ENCODE measurements at places on chromosomes 1 and 21.
A peak's percentile ranks its signal among the peaks of the same experiment; 100 is the strongest.

DNA sequence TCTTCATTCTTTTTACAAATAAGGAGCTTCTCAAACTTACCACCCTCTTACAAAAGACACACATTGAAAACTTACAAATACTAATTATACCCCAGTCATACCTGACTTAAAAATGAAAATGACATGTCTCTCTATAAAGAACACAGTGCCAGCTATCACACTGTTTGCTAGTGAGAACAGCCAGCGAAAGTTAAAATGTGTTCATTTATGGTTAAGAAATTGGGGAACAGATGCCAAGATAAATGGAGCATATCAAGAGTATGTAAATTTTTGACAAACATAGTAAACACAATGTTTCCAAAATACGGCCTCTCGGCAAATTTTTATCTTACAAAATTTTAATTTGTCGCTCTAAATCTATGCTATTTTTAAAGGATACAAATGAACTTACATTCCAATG is 1422.9 kb downstream of the KCNT2 start:
- DNase-seq = no peak

- peak; percentile 13 for DNase-seq
Measured at GRCh38 chr1:32393832-32394140, 455 bp downstream of the BSDC1 start.

- DNase-seq = no peak
Measured at GRCh38 chr1:211376807-211377470, 50.3 kb downstream of the TRAF5 start.

GRCh38 chr1:38527373-38527966 is 332.1 kb downstream of the RRAGC start:
- peak; percentile 24 for DNase-seq

- no peak for DNase-seq
Measured at GRCh38 chr1:164648636-164649035, 89.7 kb downstream of the PBX1 start.

GRCh38 chr1:201883266-201883665 is 5.4 kb upstream of the SHISA4 start:
- no peak for DNase-seq

GRCh38 chr21:45111703-45112102 is 37.3 kb downstream of the ADARB1 start:
- no peak for DNase-seq

- no peak for DNase-seq
Measured at GRCh38 chr1:62068978-62069377, 125.7 kb upstream of the L1TD1 start.

- no peak for DNase-seq
Measured at GRCh38 chr1:193113992-193114332, 7.9 kb upstream of the CDC73 start.

DNA sequence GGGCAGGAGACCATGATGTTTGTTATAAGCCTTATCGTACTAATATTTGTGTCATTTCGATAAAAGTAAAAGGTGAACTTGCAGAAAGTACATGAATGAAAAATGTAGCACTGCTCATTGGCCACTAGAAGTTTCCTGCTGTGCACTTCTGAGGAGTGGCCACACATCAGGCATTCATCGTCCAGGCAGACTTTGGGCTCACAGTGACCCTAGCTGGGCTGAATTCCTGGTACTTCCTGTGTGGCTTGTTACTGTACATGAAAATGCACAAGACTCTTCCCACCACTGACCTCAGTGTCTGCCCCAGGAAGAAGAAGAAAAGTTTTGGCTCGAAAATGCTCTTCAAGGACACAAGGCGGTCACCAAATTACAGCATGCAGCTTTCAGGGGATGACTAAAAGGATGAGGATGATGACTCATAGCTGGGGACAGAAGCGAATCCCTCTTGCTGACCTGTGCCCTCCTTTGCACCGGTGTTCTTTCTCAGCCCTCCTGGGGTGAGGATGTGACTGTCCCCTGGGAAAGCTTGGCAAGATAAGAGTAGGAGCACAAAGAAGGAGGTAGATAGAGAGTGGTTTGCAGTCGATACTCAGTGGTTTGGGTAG is 252.4 kb upstream of the KAZN start:
- no peak for DNase-seq

DNA sequence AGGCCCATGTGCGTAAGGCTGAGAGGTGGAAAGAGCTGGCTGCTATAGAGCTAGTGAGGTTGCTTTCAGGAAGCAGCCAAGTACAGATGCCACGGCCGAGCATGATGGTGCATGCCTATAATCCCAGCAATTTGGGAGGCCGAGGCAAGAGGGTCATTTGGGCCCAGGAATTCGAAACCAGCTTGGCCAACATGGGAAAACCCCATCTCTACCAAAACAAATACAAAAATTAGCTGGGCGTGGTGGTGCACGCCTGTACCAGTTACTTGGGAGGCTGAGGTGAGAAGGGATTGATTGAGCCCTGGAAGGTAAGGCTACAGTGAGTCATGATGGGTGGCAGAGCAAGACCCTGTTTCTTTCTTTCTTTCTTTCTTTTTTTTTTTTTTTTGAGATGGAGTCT is 2.7 kb downstream of the CCDC24 start:
- DNase-seq = no peak

- no peak for DNase-seq
Measured at GRCh38 chr1:222018041-222018440, 276.2 kb upstream of the DUSP10 start.

GRCh38 chr1:210949039-210949438 is 184.9 kb downstream of the KCNH1 start:
- no peak for DNase-seq

DNA sequence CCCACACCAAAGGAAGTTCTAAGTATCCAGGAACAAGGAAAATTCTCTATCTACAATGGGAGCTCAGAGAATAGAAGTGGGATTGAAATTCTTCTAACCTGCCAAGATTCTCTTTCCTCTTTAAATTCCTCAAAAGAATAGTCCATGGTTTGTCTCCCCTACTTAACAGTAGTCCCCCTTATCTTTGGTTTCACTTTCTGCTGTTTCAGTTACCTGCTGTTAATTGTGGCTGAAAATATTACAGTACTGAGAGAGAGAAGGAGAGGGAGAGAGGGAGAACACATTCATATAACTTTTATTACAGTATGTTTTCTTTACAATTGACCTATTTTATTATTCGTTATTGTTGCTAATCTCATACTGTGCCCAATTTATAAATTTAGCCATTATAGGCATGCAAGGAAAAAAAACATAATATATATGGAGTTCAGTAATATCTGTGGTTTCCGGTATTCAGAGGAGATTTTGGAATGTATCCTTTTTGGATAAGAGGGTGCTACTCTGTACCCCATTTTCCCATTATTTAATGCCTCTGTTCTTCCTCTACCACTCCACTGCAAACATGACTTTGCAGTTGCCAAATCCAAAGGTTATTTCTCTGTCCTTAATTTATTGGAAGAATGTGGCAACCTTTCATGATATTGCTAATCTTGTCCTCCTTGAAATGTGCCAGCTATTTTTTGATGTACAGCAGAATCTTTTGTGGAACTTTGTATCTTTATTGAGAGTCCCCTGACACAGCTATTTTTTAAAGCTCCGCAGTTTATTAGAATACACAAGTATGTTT is 68.0 kb downstream of the USP25 start:
- peak; percentile 16 for DNase-seq

GRCh38 chr1:227790034-227790400 is 25.5 kb upstream of the PRSS38 start:
- DNase-seq = no peak

GRCh38 chr1:162951553-162952315 is 90.8 kb upstream of the CCDC190 start:
- DNase-seq = no peak

DNA sequence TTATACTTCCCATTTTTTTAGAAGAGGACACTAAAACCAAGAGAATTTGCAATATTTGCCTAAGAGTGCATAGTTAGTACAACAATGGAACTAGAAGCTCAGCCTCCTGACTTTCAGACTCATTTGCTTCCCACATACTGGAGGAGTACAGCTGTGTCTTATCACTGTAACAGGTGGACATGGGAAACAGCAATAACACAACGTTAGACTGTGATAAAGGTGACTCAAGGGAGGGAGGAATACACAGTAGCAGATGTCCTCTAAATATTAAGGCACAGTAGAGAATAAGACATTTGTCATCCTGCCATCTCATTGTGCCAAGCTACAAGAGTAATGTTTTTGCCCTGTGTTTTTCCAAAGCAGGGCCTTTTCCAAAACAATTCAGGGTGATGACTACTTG is 55.4 kb upstream of the JAK1 start:
- no peak for DNase-seq

DNA sequence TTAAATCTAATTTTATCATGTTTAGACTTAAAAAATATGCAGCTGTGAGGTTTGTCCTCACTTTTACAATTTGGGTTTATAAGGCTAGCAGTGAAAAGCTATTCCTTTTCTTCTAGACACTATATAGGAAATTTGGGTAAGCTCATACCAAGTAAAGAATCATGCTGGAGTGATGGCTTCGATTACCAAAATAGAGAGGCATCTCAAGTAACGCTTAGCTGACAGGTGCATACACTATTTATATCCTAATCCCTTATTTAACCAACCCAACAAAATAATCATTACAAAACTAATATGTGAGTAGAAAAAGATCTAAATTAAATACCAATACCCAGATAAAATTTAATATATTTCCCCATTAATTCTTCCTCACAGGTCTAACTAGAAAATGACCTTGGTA is 193.2 kb downstream of the LHX8 start:
- DNase-seq = no peak

GRCh38 chr1:182649041-182649440 is 35.3 kb downstream of the RGS8 start:
- no peak for DNase-seq

DNA sequence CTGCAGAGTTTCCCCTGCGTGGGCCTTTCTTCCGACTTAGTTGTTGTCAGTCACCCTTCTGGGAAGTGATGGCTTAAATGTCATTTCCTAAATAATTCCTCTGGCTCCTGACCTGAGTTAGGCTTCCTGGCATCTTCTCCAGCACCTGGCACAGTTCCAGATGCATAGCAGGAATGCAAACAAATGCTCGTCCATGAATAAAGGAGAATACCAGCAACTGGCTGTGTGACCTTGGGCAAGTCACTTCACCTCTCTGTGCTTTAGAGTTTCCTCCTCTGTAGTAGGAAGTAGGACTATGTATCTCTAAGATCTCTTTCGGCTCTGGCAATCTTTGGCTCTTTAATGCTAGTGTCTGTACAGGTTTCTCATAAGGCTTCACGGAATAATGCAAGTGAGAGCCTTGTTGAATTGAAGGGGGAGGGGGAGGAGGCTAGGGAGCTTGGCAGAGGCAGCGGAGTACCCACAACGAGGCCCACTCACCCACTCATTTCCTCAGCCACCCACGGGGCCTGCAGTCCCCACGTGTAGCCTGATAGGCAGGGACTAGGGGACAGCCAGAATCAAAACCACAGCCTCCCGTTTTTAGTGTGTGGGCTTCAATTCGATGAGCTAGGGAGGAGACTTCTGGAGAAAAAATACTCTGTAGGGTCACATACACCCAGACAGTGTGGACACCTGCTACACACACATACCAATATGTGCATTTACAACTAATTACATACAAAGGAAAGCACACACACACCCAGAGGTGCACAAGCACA is 48.1 kb downstream of the TENT5C start:
- DNase-seq = no peak

DNA sequence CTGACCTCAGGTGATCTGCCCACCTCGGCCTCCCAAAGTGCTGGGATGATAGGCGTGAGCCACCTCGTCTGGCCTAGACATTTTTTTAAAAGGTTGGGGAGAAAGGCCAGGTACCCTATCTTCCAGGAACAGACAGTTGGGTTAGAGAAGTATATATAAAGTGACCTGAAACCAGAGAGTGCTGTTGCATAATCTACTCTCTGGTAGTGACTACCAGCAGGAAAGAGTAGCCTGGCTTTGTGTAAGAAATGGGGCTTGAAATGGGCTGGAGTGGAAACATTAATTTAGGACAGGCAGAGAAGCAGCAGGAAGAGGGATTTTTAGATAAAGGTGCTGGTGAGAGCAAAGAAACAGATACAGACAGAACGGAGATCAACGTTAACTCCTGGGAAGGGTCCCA is 125.8 kb upstream of the HOOK1 start:
- DNase-seq = no peak

- no peak for DNase-seq
Measured at GRCh38 chr1:160171354-160171753, 19.0 kb upstream of the CASQ1 start.

- no peak for DNase-seq
Measured at GRCh38 chr1:198850196-198850595, 211.4 kb downstream of the PTPRC start.

- no peak for DNase-seq
Measured at GRCh38 chr1:173733912-173734311, 19.1 kb downstream of the KLHL20 start.

GRCh38 chr1:186864296-186864695 is 35.5 kb downstream of the PLA2G4A start:
- DNase-seq = no peak

- DNase-seq = peak; percentile 89
Measured at GRCh38 chr21:25999921-26000582, 170.5 kb downstream of the APP start.

DNA sequence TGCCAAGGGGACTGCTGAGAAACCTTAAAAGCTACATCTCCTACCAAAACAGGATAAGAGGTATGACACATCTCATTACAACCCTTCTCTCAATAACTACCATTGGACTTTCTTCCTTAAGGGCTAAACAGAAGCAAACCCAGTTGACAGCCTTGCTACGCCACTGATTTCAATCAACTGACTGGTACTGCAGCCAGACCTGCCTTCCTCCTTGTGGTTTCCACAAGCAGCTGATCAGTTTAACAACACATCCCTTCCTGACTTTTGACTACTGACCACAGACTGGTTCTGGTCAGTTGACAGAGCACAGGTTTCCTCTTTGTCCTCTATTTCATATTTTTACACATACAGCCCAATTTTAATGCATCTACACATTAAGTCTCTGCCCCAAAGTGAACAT is 108.8 kb downstream of the ADAMTS1 start:
- no peak for DNase-seq

GRCh38 chr1:222026280-222026679 is 284.4 kb upstream of the DUSP10 start:
- no peak for DNase-seq

- DNase-seq = no peak
Measured at GRCh38 chr21:15009837-15010363, 54.9 kb downstream of the NRIP1 start.

GRCh38 chr1:1116701-1117468 is 996 bp upstream of the C1orf159 start:
- peak; percentile 10 for DNase-seq

GRCh38 chr1:150002217-150002616 is 8.3 kb downstream of the OTUD7B start:
- DNase-seq = no peak

- DNase-seq = no peak
Measured at GRCh38 chr1:174652569-174653280, 205.0 kb downstream of the GPR52 start.

DNA sequence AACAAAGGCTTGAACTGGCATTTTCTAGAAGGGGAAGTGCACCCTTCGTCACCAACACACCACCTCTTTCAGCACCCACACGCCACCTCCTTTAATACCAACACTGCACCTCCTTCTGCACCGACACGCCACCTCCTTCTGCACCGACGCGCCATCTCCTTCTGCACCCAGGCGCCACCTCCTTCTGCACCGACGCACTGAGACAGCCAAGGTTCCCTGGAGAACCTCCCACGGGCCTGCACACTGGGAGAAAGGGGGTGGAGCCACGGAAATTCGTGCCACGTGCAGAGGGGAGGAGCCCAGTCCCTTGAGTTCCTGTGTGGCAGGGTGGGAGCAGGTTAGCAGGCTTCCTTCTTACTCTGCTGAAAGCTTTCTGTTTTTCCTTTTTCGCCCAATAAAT is 327.9 kb upstream of the C1orf174 start:
- DNase-seq = no peak

- no peak for DNase-seq
Measured at GRCh38 chr1:66546047-66546810, 12.3 kb downstream of the SGIP1 start.

- DNase-seq = no peak
Measured at GRCh38 chr1:43559714-43560113, 29.0 kb downstream of the PTPRF start.
